NCI-H345 (cell line): ENCODE measurements at places on chromosomes 12 and 14.
A peak's percentile ranks its signal among the peaks of the same experiment; 100 is the strongest.

DNA sequence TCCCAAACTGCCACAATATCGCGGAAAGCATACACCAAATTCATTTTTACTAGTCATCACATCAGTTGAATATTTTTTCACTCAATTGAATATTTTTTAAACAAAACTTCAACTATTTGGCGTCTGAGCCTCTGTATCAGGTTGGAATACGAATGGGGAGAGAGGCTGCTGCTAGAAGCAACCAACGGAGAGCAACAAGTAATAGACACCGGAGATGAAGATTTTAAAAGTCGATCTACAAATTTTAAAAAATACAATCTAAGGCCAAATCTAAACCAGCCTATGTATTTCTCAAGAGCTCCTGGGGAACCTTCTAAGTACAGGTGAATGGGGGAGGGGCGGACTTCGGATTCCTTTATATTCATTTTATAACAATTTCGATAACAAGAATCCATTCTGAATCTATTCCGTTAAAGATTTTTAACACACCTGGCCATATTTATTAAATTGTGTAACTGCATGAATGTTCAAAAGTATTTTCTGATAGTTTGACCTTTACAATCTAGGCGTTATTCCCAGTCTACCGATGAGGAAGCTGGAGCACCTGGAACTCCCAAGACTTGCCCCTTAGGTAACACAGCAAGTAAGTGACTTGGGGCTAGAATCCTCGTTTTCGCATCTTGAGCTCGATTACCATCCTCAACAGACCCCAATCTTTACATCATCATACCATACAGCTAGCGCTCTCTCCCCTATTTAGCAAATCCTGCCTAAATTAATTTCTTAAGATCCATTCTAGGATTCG lies 1.2 kb downstream of the GNPNAT1 start:
- no peak for DNase-seq

DNA sequence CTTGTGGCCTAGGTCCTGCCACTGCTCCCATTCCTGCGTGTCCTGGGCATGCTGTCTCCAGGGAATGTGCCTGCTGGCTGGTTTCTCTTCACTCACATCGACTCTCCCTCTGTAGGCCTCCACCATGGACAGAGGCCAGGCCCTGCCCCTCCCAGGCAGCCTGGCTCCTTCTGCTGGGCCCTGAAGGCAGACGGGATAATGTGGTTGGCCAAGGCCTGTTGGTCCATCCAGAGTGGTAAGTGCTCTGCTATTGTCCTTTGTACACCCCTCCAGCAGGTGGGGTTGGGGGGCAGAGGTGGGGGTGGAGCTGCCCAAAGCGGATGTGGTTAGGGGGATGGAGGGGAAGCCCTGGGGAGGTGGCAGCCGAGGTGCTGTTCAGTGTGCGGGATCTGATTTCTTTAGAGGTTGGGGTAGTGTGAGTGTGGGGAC lies 9.5 kb upstream of the NR4A1 start:
- DNase-seq: no peak

GRCh38 chr12:12546314-12546772 lies 16.3 kb downstream of the DUSP16 start:
- DNase-seq: peak; percentile 51

GRCh38 chr14:95216008-95216407 lies 58.7 kb upstream of the DICER1 start:
- no peak for DNase-seq

- peak; percentile 70 for DNase-seq
These were observed 19.8 kb downstream of the GALNT6 start for GRCh38 chr12:51371295-51371953.

- no peak for DNase-seq
These were observed 25.1 kb downstream of the ASPG start for GRCh38 chr14:104110491-104111209.
